ENCODE measurements at places on chromosomes 6 and 20.
A peak's percentile ranks its signal among the peaks of the same experiment; 100 is the strongest.

DNA sequence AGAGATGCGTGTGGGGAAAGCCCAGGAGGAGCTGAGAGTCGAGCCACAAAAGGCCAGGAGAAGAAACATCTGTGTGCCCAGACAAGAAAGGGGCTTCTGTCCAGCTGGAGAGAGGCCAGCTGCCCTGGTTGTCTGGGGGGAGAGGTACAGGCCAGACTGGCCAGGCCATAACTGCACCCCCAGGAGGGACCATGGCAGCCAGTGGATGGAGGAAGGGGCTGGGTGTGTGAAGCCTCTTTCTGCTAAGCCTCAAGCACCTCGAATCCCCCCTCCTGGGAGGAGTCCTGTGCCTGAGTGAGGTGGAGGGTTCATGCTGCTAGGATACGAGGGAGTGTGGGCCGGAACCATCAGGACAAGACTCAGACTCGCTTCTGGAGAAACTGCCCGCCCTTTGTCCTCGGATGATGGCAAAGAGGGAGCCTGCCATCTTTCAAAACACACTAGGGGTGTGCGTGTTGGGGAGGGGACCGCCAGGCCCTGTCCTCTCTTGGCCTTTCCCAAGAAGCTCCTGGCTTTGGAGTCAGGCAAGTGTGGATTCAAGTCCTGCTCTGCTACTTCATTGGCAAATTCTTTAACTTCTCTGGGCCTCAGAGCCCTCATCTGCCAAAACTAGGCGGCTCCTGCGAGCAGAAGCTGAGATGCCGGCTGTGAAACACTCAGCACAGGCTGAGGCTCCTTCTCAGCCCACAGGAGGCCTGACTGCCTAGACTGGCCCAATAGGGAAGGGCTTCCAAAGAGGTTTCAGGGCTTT, 90.3 kb downstream of the ASXL1 start:
- no peak for DNase-seq

GRCh38 chr20:48349656-48350055, 478.1 kb downstream of the PREX1 start:
- DNase-seq, result no peak

DNA sequence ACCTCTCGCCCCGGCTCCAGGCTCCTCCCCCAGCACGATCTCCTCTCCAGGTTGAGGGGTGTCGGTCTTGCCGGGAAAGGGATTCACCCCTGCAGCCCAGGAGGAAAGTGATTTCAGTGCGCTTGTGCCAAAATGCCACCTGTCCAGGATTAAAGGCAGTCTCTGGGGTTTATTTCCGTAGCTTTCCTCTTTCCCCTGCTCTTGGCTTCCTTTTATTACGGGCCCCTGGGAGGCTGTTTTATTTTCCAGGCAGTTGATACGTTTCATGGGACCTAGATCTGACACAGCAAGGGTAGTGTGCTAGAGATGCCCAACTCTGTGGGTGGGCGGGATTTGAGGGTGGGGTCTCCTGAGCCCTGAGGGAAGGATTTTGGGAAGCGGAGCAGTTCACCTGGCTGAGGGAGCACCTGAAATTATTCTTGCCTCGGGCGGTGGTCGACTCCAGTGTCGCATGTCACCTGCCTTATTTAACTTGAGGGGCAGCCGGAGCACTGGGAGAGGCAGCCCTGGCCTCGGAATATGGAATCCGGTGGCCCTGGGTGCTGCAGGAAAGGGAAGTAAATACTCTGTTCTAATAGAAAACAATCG, 9.5 kb upstream of the NKX2-2 start:
- DNase-seq, result no peak

GRCh38 chr20:9516234-9516871, 2.0 kb downstream of the LAMP5 start:
- DNase-seq, result no peak

DNA sequence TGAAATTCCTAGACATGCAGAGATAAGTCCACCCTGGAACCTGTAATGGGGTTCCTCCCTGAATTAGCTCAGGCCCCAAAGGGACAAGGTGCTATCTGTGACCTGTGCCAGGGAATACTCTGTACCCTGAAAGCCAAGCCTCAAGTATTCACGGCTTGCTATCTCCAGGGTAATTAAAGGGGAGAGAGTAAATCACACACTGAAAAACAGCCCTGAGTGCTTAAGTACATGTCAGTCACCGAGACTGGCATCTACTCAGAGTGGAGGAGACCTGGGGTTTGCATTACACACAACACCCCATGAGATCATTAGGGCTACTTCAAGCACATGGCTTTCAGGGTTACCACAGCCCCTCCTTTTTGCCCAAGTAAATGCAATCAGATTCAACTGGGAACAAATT, 188.1 kb downstream of the CD83 start:
- DNase-seq, result no peak

- DNase-seq, result no peak
Measured at GRCh38 chr6:32176476-32177182, 745 bp upstream of the AGPAT1 start.

GRCh38 chr6:12039540-12040459, 27.7 kb downstream of the HIVEP1 start:
- DNase-seq, result no peak

DNA sequence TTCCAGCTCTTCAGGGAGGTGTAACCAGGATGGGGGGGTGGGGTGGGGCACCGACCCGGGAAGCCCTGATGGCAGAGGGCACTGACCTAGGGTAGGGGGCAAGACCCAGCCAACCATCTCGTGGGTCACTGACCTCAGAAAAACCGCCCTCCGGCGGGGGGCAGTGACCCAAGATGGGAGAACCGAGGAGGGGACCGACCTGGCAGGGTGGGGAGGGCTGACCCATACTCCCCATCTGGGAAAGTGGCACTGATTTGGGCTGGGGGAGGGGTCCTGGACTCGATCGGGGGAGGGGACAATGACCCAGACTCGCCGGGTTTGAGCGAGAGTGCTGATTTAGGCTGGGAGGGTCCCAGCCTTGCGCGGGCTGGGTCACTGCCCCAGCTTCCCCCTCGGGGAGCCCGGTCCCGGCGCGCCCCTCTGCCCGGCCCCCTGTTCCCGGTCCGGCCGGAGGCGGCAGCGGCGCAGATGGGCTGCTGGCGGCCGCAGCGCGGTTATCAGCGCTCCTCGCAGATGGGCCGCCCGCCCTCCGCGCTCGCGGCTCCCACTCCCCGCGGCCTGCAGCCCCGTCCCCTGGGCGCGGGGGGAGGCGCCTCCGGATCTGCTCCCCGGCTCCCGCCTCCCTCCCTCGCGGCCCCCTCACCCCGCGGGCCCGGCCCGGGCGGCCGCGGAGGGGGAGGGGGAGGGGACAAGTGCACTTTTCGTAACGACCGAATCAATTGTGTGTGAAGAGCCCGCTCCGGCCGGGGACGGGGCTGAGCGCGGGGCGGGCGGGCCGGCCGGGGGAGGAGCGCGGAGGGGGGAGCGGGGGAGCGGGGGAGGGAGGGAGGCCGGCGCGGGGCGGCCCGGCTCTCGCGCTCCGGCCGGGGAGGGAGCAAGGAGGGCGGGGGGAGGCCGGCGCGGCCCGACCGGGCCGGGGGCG, 2.2 kb downstream of the NOL4L start:
- DNase-seq, result no peak

DNA sequence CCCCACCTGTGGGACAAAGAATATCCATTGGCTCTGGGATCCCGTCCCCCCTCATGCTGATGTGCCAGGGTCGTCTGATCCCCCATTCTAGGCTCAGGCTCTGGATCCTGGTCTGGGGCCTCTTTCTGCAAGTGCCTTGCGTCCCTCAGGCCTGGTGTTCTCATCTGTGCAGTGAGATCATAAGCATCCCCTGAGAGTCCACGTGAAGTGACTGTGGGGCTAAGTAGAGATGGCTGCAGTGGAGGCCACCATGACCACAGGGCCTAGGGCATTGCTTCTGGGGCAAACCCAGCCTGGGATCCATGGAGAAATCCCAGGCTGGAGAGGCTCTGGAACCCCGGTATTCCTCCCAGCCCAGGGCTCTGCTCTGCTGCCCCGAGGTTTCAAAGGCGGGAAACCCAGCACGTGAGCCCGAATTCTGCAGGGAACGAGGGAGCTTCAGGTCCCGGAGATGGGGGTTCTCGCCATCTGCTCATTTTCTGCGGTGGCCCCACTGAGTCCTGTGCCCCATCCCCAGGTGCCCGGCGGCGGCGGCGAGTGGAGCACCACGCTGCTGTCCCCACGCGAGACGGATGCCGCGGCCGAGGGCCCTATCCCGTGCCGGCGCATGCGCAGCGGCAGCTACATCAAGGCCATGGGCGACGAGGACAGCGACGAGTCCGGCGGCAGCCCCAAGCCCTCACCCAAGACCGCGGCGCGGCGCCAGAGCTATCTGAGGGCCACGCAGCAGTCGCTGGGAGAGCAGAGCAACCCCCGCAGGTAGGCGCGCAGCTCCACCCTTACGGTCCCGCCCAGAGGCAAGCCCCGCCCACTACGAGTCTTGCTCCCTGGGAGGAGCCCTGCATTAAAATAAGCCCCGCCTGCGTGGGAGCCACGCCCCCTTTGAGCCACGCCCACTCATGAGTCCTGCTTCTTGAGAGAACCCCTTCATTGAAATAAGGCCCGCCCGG, 105.5 kb upstream of the MYL9 start:
- peak; percentile 85 for DNase-seq

DNA sequence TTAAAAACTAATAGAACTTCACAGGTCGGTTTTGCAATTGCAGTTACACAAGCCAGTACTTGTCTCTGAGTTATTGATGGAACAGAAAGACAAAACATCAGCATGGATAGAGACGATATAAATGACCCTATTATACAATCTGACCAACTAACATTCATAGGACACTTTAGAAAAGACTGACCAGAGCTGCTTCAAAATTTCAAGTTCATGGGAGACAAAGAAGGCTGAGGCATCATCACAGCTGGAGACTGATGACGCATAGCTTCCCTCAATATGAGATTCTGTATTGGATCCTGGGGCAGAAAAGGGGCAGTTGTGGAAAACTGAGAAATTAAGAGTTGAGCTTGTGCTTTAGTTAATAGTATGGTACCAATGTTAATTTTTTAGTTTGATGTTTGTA, 174.0 kb downstream of the THBS2 start:
- no peak for DNase-seq

GRCh38 chr20:43925801-43926200, 11.1 kb downstream of the TOX2 start:
- no peak for DNase-seq

DNA sequence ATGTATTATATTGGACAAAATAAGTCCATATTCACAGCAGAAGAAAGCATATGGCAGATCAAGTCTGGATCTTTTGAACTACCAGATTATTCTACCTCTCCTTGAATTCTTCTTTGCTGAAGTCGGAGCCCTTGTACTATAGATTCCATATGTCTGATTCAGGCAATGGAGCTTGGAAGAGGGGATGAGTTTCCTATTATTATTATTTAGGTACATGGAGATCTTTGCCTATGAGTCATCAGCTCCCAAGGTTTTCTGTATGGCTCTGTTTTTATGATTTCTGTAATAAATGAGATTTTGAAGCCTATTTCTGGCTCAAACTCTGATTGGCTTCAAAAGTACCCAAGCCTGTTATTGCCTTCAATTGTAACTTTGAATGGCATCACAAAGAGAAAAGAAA, 72.0 kb downstream of the OPRM1 start:
- DNase-seq, result no peak

- no peak for DNase-seq
Measured at GRCh38 chr6:18692929-18693685, 306.0 kb downstream of the RNF144B start.

DNA sequence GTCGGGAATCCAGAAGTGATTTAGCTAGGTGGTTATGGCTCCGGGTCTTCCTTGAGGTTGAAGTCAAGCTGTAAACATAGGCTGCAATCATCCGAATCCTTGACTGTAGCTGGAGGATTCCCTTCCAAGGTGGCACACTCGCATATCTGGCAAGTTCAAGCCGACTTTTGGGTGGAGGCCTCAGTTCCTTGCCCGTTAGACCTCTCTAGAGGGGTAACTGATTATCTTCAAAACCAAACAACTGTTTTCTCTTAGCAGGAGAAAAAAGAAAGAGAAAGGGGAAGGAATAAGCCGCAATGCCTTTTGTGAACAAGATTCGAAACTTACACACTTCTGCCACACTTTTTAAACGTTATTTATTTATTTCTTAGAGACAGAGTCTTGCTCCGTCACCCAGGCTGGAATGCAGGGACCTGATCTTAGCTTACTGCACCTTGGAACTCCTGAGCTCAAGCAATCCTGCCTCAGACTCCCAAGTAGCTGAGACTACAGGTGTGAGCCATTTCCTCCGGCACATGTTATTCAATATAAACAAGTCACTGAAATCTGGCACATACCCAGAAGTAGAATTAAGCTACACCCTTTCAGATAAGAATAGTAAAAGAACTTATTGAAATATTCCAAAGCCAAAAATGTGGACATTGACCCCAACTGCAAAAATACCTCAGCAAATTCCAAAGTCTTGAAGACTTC, 76.3 kb downstream of the HFE start:
- DNase-seq, result no peak

DNA sequence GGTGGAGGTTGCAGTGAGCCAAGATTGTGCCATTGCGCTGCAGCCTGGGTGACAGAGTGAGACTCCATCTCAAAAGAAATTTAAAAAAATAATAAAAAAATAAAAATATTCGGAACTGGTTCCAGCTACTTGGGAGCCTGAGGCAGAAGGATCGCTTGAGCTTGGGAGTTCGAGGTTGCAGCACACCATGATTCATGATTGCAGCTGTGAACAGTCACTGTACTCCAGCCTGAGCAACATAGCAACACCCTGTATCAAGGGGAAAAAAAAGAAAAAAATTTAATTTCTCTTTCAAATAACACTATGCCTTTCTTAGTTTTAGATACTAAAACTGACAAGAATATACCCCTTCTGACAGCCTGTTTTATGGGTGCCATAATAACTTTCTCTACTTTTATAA, 10.5 kb downstream of the KDM1B start:
- DNase-seq, result no peak

- DNase-seq, result no peak
Measured at GRCh38 chr20:19760371-19760721, 2.3 kb downstream of the RIN2 start.

- no peak for DNase-seq
Measured at GRCh38 chr20:15370370-15370769, 1033.0 kb upstream of the FLRT3 start.

- no peak for DNase-seq
Measured at GRCh38 chr6:114827135-114827534, 484.3 kb upstream of the HS3ST5 start.

DNA sequence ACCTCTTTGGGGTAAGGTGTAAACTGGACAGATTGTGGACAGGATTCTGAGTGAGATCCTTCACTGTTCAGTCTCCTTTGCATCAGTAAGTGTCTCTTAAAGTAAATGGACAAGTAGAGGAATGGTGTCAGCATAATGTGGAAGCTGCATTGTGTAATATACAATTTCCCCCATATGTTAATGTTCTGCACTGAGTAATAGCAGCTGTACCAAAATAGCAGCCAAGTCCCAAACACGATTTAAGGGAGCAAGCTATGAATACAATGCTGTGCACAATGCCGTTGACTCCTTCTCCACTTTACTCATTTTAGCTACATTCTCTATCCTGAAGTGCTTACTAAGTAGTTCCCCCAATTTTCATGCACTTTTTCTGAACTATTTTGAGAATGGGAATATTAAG, 21.1 kb upstream of the TRIM26 start:
- no peak for DNase-seq

- no peak for DNase-seq
Measured at GRCh38 chr6:76438768-76439167, 366.3 kb upstream of the IMPG1 start.

- DNase-seq, result no peak
Measured at GRCh38 chr20:17823409-17824144, 123.8 kb downstream of the BANF2 start.

GRCh38 chr6:144953552-144954240, 668.6 kb downstream of the UTRN start:
- DNase-seq, result no peak

GRCh38 chr6:29995340-29995777, 53.0 kb downstream of the HLA-A start:
- DNase-seq, result no peak

Measured in stimulated activated CD4-positive, alpha-beta T cell treated with anti-CD3 and anti-CD28 coated beads, Interleukin-2, amount 100 ng/mL, for 48 hours (primary cell).